ENCODE measurements at places on chromosomes 3 and 15.

- no peak for DNase-seq
Observed at GRCh38 chr3:136141891-136142290, 54.2 kb downstream of the MSL2 start.

- no peak for DNase-seq
Observed at GRCh38 chr3:86830566-86830965, 160.4 kb downstream of the VGLL3 start.

- DNase-seq: no peak
Observed at GRCh38 chr3:111471831-111472230, 70.2 kb upstream of the CD96 start.

DNA sequence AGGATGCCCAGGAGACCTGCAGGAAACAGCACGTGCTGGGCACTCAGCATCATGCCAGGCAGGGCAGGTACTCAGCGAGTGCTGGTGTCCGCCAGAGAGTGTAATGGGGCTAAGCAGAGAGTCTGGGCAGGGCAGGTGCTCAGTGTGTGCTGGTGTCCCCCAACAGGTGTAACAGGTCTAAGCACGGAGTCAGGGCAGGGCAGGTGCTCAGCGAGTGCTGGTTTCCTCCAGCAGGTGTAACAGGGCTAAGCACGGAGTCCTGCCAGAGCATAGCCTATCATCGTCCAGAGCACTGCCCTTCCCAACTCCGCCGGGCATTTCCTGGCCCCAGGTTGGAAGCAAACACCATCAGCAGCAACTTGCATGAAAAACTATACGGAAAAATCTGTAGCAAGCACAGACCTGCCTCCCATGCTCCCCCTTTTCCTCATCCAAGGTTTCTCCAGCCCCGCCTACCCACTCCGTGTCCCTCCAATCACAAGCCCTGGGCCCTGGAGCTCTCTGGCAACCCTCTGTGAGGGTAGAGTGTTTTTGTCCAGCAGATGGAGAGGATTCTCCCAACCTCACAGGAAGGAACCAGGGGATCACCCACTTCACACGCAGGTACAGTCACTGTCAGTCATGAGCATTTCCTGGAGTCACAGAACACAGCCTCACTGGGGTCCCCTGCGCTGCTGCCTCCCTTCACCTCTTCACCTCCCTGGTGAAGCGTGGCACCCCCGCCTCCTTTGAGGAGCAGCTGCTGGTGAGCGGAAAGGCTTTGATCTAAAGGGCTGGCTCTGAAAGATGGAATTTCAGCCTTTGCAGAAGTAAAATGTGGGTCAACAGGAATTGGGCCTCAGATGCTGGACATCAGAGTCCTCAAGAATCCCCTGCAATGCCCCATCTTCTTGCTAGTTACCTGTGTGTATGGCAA, 302.5 kb downstream of the OCA2 start:
- no peak for DNase-seq

DNA sequence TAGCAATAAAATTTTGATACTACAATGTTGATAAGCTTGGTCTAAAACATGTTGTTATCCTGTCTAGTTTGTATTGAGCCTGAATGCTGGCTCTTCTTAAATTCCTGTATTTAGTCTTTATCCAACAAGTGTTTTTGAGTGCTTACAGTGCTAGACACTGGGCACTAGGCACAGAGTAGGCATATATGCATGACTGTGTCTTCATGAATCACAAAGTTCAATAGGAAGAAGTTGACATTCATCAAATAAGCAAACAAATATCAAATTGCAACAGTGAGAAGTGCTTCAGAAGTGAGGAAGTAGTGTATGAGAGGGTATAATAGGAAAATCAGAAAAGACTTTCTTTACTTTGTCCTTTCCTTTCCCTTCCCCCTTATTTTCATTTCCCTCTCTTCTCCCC, 6.8 kb downstream of the CD96 start:
- DNase-seq: no peak

GRCh38 chr15:55527150-55527549, 19.1 kb upstream of the DNAAF4 start:
- DNase-seq: no peak

- no peak for DNase-seq
Observed at GRCh38 chr15:98164571-98164970, 204.1 kb downstream of the ARRDC4 start.

DNA sequence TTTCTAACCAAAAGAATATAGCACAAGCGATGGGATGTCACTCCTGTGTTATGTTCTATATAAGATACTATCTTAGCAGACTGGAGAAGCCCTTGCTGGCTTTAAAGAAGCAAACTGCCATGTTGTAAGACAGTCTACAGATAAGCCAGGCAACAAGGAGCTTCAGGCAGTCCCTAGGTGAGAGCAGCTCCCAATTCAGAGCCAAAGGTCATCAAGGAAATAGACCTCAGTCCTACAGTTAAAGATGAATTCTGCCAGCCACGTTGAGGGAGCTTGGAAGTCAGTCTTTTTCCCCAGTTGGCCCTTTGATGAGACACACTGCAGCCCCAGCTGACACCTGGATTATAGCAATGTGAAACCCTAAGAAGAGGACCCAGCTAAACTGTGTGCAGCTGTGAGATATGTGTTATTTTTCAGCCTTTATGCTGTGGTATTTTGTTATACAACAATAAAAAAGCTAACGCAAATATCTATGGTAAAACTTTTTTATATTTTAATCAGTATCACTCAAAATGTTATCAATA, 102.5 kb upstream of the AKAP13 start:
- DNase-seq: no peak
